ENCODE measurements at places on chromosomes 4 and X.

DNA sequence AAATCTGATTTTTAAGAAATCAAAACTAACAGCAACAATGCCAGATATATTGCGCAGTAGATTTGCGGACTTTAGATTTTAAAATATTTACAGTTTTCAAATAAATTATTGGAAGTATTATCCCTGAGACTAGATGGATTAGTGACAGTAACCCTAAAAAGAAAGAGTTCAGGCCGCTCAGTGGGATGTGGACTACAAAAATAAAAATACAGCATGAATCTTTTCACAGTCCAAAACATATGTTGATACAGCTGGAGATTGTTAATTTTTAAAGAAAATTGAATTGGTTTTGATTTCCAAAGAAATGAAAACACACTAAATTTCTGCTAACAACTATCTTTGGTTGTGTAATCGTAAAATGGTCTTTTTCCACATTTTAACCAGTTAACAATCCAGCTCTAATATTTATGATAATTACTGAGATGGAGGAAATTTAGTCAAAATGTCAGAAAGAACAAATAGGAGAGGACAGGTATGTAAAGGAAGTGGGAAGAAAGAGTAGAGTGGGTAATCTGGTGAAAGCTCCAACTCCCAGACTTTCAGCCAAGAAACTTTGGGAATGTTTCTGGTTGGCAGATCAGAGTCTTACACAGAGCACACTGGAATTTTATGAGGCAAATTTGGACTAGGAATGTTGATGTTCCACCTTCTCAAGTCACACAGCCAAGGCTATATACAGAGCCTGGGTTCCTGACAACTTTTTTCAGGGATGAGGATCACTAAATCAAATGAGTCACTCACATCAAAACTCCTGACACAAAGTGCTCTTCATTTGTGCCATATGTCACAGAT, 15.1 kb downstream of the C4orf36 start:
- DNase-seq: no peak

DNA sequence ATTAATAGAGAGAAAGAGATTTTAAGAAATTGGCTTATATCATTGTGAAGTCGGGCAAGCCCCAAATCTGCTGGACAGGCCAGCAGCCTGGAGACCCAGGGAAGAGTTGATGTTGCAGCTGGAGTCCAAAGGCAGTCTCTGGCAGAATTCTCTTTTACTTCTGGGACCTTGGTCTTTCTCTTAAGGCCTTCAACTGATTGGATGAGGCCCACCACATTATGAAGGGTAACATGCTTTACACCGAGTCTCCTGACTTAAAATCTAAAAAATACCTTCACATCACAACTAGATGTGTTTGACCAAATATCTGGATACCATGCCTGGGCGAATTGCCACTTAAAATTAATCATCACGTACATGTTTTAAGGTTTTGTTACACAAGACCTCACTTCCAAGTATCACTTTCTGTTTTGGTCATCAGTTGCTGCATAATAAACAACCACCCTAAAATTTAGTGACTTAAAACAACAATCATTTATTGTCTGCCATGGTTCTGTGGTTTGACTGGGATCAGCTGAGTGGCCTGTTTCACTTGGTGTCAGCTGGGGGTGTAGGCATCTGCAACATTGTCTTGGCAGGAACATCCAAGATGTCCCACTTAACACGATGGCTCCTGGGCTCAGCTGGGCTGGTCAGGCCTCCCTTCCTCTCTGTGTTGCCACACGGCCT, 3.4 kb downstream of the CD38 start:
- no peak for DNase-seq

DNA sequence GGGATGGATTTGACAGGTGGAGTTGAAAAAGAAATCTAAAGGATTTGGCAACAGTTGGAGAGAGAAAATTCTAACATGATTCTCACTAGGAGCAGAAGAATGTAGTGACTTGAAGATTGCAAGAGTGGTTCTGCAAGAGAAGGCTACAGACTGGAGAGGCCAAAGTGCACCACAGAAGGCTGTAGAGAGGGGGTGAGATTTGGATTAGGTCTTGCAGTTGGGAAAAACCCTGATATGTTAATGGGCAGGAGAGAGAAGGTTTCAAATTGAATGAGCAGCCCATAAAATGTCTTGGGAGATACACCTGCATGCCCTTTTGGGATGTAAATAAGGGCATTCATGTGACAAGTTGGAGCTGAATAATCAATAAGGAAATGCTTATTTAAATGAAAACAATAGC, 14.7 kb upstream of the VEGFD start:
- DNase-seq: no peak

DNA sequence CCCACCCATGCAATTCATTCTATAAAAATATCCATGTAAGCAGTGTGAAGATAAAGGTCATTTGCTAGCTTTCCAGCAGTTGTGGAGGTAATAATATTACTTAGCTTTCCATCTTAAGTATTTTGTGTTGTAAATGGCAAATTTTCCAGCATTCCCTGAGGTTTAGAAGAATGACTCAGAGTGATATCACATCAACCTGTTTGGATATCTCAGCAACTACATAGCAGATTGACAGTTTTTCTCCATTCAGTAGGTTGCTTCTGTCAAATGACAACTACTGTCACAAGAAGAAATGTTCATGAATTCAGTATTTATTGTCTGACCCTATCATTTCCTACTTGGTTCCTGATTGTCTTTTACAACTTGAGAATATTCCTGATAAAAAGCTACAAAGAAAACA, 434.9 kb upstream of the GALNTL6 start:
- no peak for DNase-seq

- DNase-seq: no peak
Observed at GRCh38 chrX:63581398-63581797, 203.6 kb downstream of the ARHGEF9 start.

- DNase-seq: no peak
Observed at GRCh38 chrX:140346729-140347128, 158.1 kb downstream of the SOX3 start.

DNA sequence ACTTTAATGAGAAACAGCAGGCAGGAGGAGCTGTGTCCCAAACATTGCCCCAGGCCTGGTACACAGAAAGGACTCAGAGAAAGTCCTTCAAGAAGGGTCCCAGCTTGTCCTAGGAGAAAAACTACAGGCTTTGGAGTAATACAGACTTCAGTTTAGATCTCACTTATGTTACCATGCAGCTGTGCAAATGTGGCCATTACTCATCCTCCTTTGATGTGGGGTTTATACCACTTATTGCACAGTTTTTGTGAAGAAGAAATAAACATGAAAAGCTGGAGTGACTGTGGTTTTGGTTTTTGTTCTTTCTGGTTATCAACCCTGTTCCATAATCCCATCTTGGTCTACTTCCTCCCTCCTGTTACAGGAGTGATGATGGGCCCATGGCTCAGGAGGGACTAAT, 8.1 kb upstream of the CYTL1 start:
- no peak for DNase-seq

DNA sequence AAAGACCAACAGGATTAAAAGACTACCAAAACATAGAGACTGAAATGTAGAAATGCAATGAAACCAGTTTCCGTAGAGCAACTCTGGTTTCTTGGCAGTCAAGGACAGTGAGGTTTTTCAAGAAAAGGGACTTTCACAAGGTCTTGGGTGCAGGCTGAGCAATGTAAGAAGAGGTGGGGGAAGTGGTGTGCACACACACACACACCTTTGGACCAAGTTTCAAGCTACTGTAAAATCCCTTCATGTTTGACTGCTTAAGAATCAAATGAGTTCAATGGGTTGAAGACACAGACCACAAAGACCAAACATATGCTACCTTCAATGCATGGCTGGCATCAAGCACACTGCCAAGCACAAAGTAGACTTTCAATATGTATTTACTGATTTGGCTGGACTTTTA, 17.8 kb upstream of the MCF2 start:
- no peak for DNase-seq

- no peak for DNase-seq
Observed at GRCh38 chr4:97770222-97770621, 373.1 kb downstream of the STPG2 start.

DNA sequence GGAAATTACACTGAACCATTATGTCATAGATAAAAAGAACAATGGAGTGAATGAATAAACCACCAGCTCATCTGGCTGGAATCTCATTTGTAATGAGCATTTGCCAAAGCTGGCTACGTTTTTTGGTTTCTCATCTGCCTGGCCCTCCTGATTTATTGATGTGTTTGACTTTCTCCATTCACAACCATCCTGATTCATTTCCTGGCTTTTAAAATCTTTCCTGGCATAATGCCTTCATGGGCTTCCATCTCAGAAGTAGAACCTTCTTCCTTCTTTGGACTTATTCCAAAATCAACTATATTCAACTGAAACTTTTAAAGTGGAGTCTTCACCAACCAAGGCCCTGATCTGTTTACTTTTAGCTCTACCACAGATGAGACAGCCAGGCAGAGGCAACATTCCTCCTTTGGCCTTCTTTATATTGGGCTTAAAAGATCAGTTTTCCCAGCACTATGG, 36.0 kb upstream of the ARSJ start:
- no peak for DNase-seq

- DNase-seq: no peak
Observed at GRCh38 chrX:107484002-107484726, 34.7 kb downstream of the FRMPD3 start.

GRCh38 chr4:25815586-25815985, 47.2 kb downstream of the SEL1L3 start:
- no peak for DNase-seq

DNA sequence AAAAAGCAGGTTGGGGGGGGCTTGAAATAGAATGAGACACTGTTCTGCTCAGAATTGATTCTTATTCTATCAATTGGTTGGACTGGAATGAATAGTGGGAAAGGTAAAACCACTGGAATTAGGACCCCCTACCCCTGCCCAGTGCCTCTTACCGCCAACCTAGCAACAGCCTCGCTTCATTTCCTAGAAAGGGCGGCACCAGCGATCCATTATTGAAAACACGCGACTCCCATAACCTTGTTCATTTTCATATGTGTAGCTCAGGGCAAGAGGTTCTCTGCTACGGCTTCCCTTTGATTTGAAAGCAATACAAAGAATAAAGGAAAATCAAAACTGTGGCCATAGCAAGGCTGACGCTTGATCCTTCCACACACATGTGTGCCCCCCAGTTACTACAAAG, 33.7 kb downstream of the IDS start:
- no peak for DNase-seq

DNA sequence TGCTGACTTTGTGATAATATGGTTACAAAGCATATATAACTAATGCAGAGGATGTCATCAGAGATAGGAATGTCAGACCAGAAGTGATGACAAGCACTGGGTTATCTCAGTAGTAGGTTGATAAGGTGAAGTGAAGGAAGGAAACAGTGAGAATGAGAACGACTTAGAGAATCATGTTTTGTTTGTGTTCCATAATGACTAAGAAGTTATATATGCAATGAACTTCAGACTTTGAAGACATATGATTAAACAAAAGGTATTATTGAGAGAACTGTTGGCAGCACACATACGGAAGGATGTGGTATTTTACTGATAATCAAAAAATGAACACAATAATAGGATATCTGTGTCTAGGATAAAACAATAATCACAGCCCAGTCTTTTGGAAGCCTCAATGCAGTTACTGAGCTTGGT, 18.3 kb upstream of the HHIP start:
- no peak for DNase-seq

DNA sequence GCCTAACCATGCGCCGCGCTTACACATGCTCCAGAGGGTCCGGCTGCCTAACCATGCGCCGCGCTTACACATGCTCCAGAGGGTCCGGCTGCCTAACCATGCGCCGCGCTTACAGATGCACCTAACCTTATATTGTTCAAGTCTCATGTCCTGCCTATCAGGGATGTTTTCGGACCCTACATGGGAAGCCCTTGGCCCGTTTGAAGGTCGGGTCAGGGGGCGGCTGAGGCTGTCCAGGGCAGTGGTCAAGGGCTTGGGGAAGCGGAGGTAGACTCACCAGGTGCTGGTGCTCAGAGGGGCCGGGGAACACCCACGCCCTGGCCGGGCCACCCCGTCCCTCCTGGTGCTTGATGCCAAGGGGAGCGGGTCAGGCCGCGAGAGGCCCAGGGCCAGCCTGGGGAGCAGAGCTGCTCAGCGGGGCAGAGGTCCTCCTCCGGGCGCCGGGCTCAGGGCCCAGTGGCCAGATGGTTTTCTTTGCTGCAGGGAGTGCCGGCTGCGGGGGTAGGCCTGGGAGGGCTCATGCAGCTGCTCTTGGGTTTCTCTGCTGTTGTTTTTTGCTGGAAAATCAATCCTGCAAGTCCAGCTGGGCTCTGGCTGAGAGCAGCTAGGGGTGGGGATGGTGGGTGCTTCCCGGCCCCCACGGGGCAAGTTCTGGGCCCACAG, 35.4 kb upstream of the SPON2 start:
- DNase-seq: no peak

DNA sequence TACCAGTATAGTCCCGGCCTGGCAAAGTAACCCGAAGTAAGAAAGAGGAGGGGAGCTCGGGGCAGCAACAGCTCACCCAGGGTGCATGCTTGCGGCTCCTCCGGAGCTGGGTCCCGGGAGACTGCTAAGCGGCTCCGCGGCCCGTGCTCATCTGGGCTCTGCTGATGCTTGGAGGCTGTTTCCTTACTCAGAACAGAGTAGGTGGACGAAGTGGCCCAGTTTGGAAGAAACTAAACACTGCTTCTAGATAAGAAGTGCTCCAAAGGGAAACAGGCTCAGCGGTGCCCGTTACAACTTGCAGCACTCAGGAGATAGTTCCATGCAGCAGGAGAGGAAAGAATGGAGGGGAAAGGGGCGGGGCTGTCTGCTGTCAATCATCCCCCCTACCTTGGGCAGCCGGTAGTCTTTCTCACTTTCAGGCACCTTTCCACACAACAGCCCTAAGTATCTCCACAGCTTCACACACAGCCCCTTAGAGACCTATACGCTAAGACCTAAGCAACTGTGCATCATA, at the start of gene COL4A6:
Gene COL4A6, minus strand, starts transcription at position 313 of the 514 bp plus-strand sequence. Its CDS starts 226 bp downstream, at position 87.
- no peak for DNase-seq

DNA sequence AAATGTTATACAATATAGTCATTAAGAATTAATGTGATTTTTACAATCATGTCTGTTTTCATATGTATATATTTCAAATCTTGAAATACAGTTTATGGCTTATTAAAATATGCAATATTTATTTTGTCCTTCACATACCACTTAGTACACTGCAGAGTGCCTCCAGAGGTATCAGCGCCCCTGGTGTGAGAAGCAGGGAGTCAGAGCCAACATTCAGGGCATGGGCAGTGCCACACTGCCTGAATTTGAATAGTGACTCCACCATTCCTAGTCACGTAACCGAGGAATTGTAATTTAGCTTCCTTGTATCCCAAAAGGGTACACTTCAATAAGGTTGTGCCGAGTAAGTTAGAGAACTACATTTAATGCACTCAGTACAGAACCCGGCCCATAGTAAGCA, 4.3 kb upstream of the C4orf54 start:
- no peak for DNase-seq

GRCh38 chrX:119745283-119745848, 13.0 kb upstream of the SOWAHD start:
- DNase-seq: no peak

- DNase-seq: no peak
Observed at GRCh38 chr4:13992975-13993520, 365.5 kb upstream of the BOD1L1 start.

GRCh38 chr4:103845075-103845474, 125.3 kb upstream of the TACR3 start:
- DNase-seq: no peak

DNA sequence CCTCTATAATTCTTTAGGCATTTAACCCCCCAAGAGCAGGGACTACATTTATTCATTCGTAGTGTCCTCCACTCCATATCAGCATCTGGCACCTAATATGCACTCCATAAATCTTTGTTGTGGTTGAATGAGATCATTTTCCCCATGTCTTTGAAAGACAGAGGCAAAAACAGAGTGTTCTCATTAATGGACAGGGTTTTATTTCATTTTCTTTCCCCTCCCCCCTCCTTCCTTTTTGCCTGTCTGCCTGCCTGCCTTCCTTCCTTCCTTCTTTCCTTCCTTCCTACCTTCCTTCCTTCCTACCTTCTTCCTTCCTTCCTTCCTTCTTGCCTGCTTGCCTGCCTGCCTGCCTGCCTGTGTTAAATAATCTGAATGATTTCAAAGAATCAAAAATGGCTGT, 83.2 kb downstream of the SHROOM3 start:
- no peak for DNase-seq

Data from KG1 (cell line).